ENCODE measurements at places on chromosomes 11 and 22.

- no peak for DNase-seq
These were observed 67.3 kb upstream of the PRR5 start for GRCh38 chr22:44634426-44635321.

DNA sequence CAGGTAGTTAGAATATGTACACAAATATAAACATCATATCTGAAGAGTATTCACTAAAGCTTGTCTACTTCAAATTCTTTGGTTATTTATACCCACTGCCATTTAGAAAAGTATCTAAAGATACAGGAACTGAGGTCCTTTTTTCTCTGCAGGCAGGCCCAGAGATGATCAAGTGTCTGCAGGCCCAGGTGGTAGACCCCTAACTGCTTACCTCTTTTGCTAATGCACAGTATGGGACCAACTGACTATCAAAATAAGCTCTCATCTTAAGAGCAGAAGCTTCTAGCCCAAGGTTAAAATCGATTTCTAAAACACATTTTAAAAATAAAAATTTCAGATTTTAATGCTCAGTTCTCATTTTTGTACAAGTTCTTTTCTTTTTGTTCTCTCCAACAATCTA lies 81.5 kb downstream of the APOL5 start:
- no peak for DNase-seq

- DNase-seq, result no peak
These were observed 60.4 kb downstream of the KCNJ1 start for GRCh38 chr11:128806506-128807261.

GRCh38 chr11:36452961-36453360 lies 57.1 kb downstream of the TRAF6 start:
- DNase-seq, result no peak

DNA sequence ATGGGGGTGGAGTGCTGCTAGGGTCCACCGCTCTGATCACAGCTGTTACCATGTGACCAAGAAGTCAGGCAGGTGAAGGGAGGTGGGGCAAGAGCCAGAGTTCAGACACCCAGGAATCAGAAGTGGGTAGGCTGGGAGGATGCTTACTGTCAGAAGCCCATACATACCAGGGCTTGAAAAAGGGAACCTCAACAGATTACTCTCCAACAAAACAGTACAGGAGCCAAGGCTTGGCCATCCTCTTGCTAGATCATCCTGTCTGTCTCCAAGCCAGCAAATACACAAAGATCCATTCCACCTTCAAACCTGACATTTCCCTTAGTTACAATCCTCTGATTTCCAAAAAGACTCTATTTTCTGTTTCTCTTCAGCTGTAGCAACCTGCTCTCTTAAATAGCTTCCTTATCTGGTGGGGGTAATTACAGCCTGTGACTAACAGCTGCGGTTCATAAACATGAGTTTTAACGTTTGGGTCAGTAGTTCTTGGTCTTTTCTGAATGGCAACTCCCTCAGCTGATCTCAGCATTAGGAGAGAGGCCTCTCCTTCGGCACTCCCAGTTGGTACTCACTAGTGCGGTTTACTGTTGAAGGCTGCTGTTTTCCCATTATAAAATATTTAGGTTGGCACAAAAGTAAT lies 31.1 kb upstream of the WT1 start:
- DNase-seq, result no peak

- no peak for DNase-seq
These were observed 316.5 kb downstream of the KIRREL3 start for GRCh38 chr11:126683766-126684728.

DNA sequence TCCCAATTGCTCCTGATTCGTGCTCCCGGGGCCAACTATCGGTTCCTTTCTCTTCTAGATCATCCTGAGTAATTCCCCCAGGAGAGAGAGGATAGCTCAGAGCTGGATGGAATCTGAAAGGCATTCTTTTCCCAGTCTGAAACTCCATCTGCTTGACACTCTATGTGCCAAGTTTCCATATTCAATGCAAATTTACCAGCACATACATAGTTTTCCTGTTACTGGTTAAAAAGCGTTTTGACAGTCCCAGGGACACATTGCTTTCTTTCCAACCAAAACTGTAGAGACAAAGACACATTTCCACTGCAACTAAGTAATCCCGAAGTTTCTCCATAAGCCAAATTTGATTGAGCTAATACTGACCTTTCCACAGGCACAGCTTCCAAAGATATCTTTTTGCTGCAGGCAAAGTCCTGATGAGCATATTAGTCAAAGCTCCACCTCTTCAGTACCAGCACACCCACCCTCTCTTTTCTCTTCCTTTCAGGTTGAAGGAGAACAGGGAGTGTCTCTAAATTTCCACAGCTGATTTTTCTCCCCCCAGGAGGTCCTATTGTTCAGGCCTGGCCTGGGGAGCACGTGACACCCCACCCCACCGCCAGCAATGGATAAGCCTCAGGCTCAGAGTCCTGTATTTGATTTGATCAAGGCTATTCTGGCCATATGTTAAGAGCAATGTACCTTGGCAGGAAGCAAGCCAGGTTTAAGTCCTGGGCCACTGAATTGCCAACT lies 9.7 kb upstream of the ANKK1 start:
- DNase-seq, result peak; percentile 0
